ENCODE measurements at places on chromosomes 16 and 17.

GRCh38 chr17:55561316-55561972, 50.2 kb upstream of the SMIM36 start:
- no peak for DNase-seq

DNA sequence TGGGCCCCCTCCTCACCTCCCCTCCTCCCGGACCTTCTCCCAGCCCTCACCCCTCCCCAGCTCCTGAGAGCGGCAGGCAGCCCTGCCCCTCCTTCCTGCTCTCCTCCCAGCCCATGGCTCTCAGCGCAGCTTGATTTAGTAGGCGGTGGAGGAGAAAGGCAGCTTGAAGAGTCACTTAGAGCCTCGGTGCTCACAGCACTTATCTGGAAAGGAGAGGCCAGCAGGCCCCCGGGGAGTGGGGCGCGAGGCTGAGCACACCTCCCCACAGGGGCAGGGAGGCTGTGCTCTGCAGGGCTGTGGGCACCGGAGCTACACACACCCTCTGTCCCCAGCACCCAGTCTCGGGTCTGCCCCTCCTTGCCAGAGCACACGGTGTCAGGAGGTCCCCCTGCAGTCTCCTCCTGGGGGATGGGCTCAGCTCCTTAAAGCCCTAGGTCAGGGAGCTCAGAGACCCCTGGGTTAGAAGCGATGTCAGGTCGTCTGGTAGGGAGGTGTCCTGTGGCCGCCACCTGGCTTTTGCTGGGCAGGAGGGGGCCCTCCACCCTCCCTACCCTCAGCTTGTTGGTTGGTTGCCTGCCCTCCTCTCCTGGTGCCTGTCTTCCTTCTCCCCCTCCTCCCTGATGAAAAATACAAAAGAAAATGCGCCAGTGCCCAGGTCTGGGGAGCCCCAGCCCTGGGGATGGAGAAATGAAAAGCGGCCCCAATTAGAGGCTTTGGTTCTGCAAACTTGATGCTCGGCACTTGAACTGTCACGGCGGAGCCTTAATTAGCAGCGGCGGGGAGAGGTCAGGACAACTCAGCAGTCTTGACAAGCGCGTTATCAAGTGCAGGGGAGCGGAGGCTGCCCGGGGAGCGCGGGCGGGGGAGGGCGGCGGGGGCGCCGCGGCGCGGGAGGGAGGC, 151.1 kb upstream of the GSE1 start:
- no peak for DNase-seq

- DNase-seq, result no peak
These were observed 24.6 kb downstream of the GPT2 start for GRCh38 chr16:46908540-46909372.

GRCh38 chr16:59148769-59149155, 414.6 kb upstream of the GOT2 start:
- DNase-seq, result no peak

DNA sequence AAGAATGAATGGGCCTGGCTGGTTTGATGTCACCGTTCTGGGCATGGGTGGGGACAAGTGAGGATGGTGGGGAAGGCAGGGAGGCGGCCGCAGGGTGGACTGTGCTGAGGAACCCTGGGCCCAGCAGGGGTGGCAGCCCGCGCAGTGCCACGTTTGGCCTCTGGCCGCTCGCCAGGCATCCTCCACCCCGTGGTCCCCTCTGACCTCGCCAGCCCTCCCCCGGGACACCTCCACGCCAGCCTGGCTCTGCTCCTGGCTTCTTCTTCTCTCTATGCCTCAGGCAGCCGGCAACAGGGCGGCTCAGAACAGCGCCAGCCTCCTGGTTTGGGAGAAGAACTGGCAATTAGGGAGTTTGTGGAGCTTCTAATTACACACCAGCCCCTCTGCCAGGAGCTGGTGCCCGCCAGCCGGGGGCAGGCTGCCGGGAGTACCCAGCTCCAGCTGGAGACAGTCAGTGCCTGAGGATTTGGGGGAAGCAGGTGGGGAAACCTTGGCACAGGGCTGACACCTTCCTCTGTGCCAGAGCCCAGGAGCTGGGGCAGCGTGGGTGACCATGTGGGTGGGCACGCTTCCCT, 6.5 kb upstream of the SERPINF1 start:
- no peak for DNase-seq

DNA sequence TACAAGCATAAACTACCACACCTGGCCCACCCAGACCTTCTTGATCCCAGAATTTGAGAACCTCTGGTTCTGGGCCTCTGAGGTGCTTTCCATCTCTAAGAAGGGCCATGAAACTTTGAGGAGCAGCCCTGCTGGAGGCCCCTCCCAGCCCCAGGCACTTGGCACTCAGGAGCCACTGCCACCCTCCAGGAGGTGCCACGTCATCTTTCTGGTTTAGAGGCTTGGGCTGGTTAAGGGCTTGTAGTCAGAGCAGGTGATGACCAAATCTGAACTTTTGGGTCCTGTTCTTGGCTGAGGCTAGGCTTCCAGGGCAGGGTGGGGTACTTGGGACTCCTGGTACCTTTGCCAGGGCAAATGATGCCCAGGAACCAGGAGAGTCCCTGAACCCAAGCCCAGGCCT, 13.8 kb upstream of the DLX4 start:
- no peak for DNase-seq

DNA sequence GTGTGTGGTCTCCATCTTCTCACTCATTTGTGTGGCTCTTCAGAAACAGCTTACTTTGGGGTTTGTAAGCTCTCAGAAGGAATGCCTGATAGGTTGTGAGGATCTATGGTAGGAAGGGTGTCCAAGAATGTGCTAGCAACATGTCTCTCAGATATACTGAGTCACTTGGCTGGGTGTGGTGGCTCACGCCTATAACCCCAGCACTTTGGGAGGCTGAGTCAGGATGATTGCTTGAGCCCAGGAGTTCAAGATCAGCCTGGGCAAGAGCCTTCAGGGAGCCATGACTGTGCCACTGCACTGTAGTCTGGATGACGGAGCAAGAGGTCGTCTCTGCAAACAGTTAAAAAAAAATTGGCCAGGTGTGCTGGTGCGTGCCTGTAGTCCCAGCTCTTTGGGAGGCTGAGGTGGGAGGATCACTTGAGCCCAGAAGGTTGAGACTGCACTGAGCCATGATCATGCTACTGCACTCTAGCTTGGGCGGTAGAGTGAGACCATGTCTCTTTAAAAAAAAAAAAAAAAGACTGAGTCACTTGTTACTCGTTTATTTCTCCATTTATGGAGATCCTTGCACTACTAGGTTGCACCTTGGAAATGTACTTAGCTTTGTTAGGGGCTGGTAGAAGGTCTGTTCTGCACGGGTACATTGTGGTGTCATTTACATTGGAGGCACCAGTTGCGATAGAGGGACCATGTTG, 232.0 kb downstream of the SNX29 start:
- DNase-seq, result no peak

DNA sequence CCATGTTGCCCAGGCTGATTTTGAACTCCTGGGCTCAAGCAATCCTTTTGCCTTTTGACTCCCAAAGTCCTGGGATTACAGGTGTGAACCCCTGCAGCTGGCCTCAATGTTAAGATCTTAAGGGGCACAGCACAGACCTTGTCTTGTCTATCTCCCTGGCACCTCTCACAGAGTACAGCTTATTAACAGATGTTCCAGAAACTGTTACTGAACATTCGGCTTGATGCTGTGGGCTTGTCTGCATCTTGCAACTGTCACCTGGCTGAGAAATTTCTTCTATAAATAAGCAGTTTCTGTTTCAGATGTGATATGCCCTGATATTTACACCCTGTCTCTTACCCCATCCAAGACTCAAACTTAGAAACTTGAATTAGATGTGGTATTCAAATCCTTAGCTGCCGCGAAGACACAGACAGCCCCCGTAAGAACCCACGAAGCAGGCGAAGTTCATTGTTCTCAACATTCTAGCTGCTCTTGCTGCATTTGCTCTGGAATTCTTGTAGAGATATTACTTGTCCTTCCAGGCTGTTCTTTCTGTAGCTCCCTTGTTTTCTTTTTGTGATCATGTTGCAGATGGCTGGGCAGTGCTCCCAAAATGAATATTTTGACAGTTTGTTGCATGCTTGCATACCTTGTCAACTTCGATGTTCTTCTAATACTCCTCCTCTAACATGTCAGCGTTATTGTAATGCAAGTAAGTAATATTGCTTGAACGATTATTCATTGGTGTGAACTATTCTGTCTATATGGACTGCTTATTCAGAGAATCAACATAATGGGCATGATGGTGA, at the start of gene TNFRSF17:
TNFRSF17 (plus strand) TSS at position 450 of the 791 bp plus-strand sequence; CDS start at position 565, 115 bp downstream.
- no peak for DNase-seq

DNA sequence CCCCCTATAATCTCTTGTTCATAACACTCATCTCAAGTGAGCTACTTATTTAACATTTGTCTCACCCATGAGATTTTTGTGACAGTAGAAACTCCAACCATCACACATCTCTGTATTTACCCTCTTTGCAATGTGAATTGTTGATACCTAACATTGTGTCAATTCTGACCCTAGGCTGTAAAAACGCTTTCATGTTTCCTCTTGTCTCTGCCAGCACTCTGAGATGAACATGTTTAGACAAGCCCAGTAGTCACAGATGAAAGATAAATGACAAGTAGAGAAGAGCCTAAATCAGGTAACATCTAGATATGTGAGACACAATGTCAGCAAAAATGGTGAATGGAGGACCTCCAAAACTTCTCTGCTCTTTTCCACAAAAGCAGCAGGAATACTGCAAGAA, 1254.5 kb upstream of the GOT2 start:
- DNase-seq, result no peak

GRCh38 chr16:10552998-10553491, 27.4 kb downstream of the EMP2 start:
- DNase-seq, result no peak

DNA sequence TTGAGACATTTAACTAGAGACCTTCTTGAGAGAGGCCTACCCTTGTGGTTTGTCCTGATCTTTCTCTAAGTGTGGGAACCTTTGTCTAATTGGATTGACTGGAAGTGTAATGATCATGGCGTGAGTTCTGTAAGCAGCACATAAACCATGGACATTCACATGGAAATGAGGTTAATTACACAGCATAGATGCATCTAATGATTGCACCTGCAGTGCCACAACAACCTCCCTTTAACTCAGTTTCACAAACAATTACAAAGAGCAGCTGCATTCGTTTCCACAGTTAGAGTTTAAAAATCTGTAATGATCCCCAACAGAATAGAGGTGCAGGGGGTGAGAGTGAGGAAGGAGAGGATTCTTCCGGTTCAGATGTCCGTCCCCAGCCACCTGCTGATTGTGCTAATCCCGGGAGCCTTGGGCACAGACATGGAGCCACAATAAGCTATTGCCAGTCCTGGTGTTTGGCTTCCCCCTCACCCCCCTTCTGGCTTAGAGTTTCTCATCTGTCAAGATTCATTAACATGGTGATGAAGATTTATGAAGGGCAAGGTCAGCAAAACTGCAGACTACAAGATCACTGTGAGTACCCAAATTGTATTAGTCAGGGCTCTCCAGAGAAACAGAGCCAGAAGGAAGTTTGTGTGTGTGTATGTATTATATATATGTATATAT, 659.2 kb upstream of the SOX9 start:
- DNase-seq, result peak; percentile 65

DNA sequence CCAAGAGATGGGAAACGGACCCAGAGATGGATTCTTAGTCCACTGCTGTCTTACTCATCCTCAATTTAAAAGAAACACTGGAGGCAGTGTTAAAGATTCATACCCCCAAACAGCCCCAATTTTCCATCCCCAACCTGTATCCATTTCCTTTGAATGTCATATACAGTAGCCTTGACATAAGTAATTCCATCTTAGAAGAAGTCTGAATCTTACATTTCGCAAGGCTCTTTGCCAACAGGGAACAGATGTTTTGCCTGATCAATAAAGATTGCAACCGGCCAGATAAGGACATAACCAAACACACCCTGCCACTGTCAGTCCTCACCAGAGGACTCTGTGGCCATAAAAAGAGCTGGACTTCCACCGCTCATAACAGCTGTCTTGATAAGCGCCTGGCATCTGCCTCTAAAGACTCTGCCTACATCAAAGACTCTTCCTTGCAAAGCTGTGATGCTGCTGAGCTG, 59.0 kb upstream of the MED9 start:
- no peak for DNase-seq

DNA sequence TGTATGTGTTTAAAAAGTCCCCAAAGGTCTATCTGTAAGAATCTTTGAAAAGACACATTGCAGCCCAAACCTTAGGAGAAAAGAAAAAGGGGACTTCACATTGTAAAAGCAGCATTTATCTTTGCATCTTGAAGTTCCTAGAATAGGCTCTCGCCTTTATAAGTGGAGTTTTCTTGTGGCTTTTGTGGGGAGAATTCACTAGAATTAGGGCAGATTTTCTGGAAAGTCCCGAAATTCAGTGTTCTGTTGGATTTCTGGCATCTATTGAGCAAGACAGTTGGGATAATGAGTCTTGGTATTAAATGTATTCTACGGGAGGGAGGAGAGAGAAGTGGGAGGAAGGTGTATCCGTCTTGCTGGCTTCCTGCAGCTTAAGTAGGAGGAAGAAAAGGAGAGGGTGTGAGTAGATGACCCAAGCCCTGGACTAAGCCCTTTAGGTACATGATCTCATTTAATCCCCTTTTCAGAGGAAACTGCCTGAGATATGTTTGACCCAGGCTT, 62.6 kb downstream of the PRKCA start:
- DNase-seq, result no peak

GRCh38 chr17:68621065-68621464, 19.9 kb upstream of the FAM20A start:
- no peak for DNase-seq

- DNase-seq, result no peak
These were observed 659.4 kb upstream of the EEF2KMT start for GRCh38 chr16:5756969-5757368.

DNA sequence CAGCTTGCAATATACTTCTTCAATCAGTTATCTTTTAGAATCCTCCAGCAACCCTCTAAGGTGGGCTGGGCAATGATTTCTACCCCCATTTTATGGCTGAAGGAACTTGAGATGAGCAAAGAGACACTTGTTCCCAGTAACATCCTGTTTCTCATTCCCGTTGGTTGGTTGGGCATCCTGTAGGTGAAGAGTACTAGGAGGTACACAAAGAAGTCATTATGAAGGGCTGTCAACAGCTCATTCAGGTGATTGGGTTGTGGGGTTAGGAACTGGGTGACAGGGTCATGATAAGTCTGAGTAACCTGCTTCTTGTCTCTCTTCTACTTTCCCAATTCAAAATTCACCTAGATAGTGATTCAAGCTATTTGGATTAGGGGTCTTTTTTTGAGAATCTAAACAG, 76.5 kb downstream of the MMD start:
- DNase-seq, result no peak

DNA sequence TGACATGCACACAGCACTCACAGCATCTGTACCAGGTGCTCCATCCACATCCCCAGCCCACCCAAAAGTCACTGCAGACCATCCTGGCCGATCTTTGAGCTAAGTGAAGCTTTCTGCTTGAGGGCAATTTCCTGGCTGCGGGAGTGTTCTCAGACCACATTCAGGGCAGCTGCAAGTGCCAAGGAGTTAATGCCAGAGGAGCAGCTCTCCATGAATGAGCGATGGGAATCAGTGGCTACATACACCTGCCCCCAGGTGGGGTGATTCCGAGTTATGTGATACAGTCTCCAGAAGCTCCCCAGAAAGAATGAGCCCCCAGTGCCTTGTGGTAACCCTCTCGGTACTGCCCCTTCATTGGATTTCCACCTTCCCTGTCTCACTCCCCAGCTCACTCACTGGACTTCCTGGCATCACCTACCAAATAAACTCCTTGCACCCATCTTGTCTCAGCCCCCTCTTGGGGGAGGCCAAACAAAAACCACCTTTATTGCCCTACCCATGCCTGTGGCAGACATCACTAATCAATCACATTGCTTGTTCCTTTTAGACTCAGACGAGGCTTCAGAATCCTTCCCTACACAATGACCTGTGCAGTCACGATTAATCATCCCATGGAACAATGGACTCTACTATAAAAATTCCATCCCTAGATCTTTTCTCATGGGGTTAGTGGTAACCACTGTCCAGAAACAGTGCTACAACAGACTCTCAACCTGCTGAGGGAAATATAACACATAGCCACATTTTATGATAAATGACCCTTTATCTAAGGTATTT, 121.1 kb downstream of the IRX5 start:
- no peak for DNase-seq
